ENCODE measurements at places on chromosomes 5 and 9. TPM values are rescaled to one million over a fixed set of nuclear protein-coding genes. Genes with fewer than 3 reads are reported as not detected.
A peak's percentile ranks its signal among the peaks of the same experiment; 100 is the strongest.

DNA sequence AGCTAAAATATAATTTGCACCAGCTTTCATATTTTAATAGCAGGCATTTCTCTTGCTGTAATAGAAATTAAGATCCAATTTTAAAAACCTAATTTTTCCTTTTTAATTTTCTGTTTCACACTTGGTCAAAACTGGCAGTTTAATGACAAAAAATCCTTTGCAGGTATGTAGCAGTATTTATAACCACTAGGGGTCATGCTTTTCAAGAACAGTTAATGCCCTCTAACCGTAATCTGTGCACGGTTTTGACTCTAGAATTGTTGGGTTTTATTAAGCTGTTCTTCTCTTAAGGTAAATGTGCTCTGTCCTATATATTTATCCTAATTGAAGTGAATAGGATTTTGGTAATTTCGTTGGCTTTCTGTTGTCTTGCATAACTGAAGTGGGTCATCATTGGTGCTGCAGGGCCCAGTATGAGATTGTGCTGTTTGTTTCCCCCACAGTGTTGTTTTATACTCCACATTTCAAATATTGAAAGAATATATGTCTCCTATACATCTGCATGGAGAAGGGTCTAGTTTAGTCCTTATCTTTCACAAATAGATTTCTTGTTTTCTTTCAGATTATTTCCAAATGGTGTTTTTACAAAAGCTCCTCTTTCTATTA is 107.4 kb downstream of the SCAMP1 start:
- H3K27me3 ChIP-seq: no peaks in the 10 kb centered on the region
- no peak overlapping the region for H3K4me3 ChIP-seq
- DNase-seq: peak; percentile 36
- no peak overlapping the region for H3K27ac ChIP-seq
- H3K36me3 ChIP-seq: peaks cover 11% of the 10 kb centered on the region
- no peaks in the 10 kb centered on the region for H3K4me1 ChIP-seq

Gene BHMT2
- not detected for polyA plus RNA-seq

DNA sequence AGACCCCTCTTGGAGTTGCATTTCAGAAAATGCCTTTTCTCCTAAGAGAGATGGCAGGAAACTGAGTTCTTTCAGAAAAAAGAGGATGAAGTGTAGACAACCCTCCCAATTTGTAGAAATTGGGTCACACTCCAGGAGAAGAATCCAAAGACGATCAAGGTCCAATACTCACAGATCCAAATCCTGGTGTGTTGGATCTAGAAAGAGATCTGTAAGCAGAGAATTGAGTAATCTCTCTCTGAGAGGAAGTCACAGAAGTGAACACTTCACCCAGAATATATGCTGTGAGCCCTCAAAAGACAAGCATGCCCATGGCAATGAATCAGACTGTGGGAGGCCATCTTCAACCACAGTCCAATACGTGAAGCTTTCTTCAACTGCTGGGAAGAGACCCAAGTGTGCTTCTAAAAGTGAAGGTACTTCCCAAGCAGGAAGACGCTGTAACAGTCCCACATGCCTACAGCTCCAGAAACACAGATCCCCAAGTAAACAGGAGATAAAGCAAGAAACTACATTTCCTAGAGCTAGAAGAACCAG is 182.7 kb downstream of the SMC2 start:
- H3K27me3 ChIP-seq: no peaks in the 10 kb centered on the region
- no peak overlapping the region for H3K4me3 ChIP-seq
- no peaks in the 10 kb centered on the region for H3K36me3 ChIP-seq

GRCh38 chr5:134084570-134084969 is 29.9 kb upstream of the TCF7 start:
- no peak overlapping the region for H3K4me3 ChIP-seq
- no peaks in the 10 kb centered on the region for H3K27me3 ChIP-seq
- DNase-seq: no peak
- H3K36me3 ChIP-seq: no peaks in the 10 kb centered on the region

Gene NUTM2F
- not detected for polyA plus RNA-seq

DNA sequence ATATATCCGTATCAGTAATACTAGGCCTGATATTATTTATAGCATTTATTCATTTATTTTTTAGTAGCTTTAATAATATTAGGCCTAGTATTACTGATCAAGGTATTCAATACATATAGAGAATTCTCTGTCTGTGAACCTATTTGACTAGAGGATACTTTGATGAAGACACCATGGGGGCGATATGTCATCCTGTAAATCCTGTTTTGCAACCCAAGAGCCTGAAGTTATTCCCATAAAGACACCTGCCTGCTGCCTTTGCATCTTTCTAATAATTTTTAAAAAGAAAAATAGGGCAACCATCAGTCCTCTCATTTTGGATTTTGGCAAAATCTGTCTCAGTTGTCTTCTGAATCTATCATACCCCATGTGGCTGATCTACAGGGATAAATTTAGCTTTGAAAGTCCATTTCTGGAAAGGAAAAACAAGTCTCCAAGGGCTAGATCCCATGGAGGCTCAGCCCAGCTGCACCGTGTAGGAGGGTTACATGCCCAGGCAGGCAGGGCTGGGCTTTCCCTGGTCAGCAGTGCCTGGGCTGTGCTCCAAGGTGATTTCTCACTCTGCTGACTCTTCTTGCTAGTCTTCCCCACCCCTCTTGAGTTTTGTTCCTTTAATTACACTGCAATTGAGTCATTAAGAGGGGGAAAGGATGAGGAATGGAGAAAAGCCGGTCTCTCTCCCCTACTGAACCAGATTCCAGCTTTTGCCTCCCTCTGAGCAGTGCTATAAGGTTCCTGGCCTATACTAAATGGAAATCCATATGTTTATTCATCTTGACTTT is 169.0 kb downstream of the TRIM32 start:
- H3K4me3 ChIP-seq: no peak overlapping the region
- H3K27me3 ChIP-seq: no peaks in the 10 kb centered on the region
- peaks cover 11% of the 10 kb centered on the region for H3K36me3 ChIP-seq
- no peak overlapping the region for H3K27ac ChIP-seq
- peaks cover 2% of the 10 kb centered on the region for H3K4me1 ChIP-seq

DNA sequence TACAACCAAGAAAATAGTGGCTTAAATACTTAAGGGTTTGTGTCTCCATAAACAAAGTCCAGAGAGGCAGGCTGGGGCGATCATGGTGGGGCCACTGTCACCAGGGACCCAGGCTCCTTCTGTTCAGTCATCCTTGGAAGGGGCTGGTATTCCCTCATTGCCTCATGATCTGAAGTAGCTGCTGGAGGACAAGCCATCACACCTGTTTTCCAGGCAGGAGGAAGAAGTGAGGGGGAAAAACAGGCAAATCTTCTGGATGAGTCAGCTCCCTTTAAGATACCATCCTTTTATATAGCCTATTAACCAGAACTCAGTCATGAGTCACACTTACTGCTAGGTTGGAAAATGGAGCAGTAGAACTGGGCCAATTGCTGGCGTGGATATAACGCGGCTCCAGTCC is 92.3 kb downstream of the DAP start:
- DNase-seq: no peak
- no peak overlapping the region for H3K4me3 ChIP-seq
- H3K27ac ChIP-seq: no peak overlapping the region

- peaks cover 51% of the 10 kb centered on the region for H3K36me3 ChIP-seq
- no peaks in the 10 kb centered on the region for H3K4me1 ChIP-seq
- no peak overlapping the region for H3K27ac ChIP-seq
- H3K27me3 ChIP-seq: no peaks in the 10 kb centered on the region
- no peak overlapping the region for H3K4me3 ChIP-seq
Observed at GRCh38 chr5:38931731-38932130, 85.9 kb downstream of the OSMR start.

Gene GBGT1
- polyA plus RNA-seq: 0.51 TPM

GRCh38 chr5:38541174-38541725 is 15.2 kb downstream of the LIFR start:
- H3K27ac ChIP-seq: no peak overlapping the region
- H3K27me3 ChIP-seq: no peaks in the 10 kb centered on the region

Gene CDC20B
- 0.03 TPM for polyA plus RNA-seq

DNA sequence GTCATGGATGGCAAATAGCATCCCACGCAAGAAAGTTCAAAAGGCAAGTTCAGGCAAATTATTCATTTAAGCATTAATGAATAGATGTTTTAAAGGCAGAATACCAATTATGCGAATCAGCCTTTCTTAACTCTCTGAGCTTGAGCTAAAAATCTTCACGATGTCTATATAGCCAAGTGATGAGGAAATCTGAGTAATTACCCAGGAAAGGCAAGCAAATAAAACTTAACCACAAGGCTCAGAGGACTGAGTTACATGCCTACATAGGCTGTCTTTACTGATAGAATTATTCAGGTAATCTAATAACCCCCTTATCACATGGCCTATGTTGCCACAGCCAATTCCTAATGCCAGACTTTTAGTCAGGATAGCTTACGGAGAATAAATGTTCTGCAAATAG is 120.8 kb upstream of the MTAP start:
- no peaks in the 10 kb centered on the region for H3K4me1 ChIP-seq
- no peak for DNase-seq
- peaks cover 4% of the 10 kb centered on the region for H3K27me3 ChIP-seq
- H3K27ac ChIP-seq: no peak overlapping the region
- no peaks in the 10 kb centered on the region for H3K36me3 ChIP-seq

GRCh38 chr5:157486221-157486681 is 26.2 kb downstream of the NIPAL4 start:
- H3K4me1 ChIP-seq: no peaks in the 10 kb centered on the region
- H3K27me3 ChIP-seq: no peaks in the 10 kb centered on the region
- H3K36me3 ChIP-seq: peaks cover 81% of the 10 kb centered on the region

DNA sequence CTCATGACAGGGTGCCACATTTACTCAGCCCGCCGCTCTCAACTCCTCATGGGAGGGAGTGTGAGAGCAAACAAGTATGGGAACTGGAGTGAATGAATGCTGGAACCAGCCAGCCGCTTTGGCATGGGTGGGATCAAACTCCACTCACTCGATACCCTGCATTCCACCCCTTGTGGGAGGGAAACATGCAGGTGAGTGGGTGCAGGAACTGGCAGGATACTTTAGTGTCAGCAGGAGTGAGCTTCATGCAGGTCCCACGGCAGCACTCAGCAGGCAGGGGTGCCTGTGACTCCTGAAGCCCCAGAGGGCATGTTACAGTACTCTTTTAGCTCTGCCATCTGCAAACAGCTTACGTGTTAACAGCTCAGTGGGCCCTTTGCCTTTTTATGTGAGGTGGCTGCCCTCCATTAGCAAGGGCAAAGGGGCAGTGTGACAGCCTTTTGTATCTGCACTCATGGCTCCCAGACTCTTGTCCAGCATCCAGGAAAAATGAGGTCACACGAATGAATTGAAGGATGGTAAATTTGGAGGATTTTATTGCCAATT is 433.2 kb upstream of the NMUR2 start:
- DNase-seq: no peak
- no peak overlapping the region for H3K4me3 ChIP-seq
- no peaks in the 10 kb centered on the region for H3K36me3 ChIP-seq
- no peak overlapping the region for H3K27ac ChIP-seq
- no peaks in the 10 kb centered on the region for H3K4me1 ChIP-seq
- H3K27me3 ChIP-seq: no peaks in the 10 kb centered on the region

DNA sequence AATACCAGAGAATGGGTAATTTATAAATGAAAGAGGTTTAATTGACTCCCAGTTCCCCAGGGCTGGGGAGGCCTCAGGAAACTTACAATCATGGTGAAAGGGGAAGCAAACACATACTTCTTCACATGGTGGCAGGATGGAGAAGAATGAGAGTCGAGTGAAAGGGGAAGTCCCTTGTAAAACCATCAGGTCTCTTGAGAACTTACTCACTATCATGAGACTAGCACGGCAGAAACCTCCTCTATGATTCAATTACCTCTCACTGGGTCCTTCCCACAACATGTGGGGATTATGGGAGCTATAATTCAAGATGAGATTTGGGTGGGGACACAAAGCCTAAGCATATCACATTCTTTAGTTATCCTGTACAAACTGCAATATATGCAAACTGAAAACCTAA is 609.4 kb downstream of the MTRR start:
- no peak for DNase-seq
- H3K36me3 ChIP-seq: no peaks in the 10 kb centered on the region
- no peaks in the 10 kb centered on the region for H3K4me1 ChIP-seq
- H3K27me3 ChIP-seq: no peaks in the 10 kb centered on the region
- H3K4me3 ChIP-seq: no peak overlapping the region

GRCh38 chr9:126335837-126336735 is 9.5 kb downstream of the MVB12B start:
- no peak overlapping the region for H3K27ac ChIP-seq
- H3K4me3 ChIP-seq: no peak overlapping the region
- peaks cover 4% of the 10 kb centered on the region for H3K36me3 ChIP-seq
- no peaks in the 10 kb centered on the region for H3K27me3 ChIP-seq

Gene SPINK13
- not detected for polyA plus RNA-seq

Gene AHRR
- polyA plus RNA-seq: 0.71 TPM

- no peak overlapping the region for H3K4me3 ChIP-seq
- no peak overlapping the region for H3K27ac ChIP-seq
- H3K36me3 ChIP-seq: no peaks in the 10 kb centered on the region
- no peaks in the 10 kb centered on the region for H3K4me1 ChIP-seq
- no peak for DNase-seq
Observed at GRCh38 chr9:1031951-1032601, 18.1 kb upstream of the DMRT2 start.

GRCh38 chr5:137923856-137924255 is 34.6 kb downstream of the PKD2L2 start:
- no peaks in the 10 kb centered on the region for H3K27me3 ChIP-seq
- H3K4me1 ChIP-seq: no peaks in the 10 kb centered on the region
- no peak overlapping the region for H3K4me3 ChIP-seq

GRCh38 chr5:34621277-34622097 is 34.6 kb upstream of the RAI14 start:
- peak overlapping the region; percentile 82 for H3K27ac ChIP-seq
- H3K27me3 ChIP-seq: no peaks in the 10 kb centered on the region
- no peak for DNase-seq

Gene TARS1
- polyA plus RNA-seq: 74.1 TPM

Gene F2RL2
- polyA plus RNA-seq: 29.4 TPM

DNA sequence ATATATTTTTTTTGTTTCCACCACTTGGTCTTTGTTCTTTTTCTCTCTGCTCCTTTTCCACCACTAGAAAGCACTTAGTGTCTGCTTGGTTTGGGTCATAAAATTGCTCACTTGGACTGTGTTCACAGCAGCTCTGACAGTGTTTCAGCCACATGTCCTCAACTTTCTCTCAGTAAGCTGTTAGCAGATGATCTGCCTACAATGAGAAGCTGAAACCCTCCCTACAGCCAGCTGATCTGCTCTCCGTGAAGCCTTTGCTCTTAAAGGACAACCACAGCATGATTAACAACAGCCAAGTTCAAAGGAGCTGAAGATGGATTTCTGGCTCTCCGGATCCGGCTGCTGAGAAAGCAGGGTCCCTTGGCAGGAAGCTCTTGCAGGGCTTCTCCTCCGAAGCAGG is 31.6 kb downstream of the PRLR start:
- H3K27me3 ChIP-seq: peaks cover 24% of the 10 kb centered on the region
- no peak overlapping the region for H3K4me3 ChIP-seq
- DNase-seq: no peak
- peaks cover 10% of the 10 kb centered on the region for H3K4me1 ChIP-seq
- H3K36me3 ChIP-seq: no peaks in the 10 kb centered on the region

GRCh38 chr5:15496886-15497285 is 3.1 kb upstream of the FBXL7 start:
- no peaks in the 10 kb centered on the region for H3K4me1 ChIP-seq
- H3K27ac ChIP-seq: no peak overlapping the region
- no peak overlapping the region for H3K4me3 ChIP-seq
- H3K36me3 ChIP-seq: no peaks in the 10 kb centered on the region
- no peaks in the 10 kb centered on the region for H3K27me3 ChIP-seq

- no peaks in the 10 kb centered on the region for H3K4me1 ChIP-seq
- H3K27ac ChIP-seq: no peak overlapping the region
- H3K27me3 ChIP-seq: no peaks in the 10 kb centered on the region
Observed at GRCh38 chr9:99312736-99313135, 90.7 kb downstream of the SEC61B start.

Gene TMEM8B
- polyA plus RNA-seq: 5.3 TPM

- no peaks in the 10 kb centered on the region for H3K36me3 ChIP-seq
- no peaks in the 10 kb centered on the region for H3K27me3 ChIP-seq
- H3K4me3 ChIP-seq: peak overlapping the region; percentile 100
- H3K4me1 ChIP-seq: no peaks in the 10 kb centered on the region
Observed at GRCh38 chr9:20624201-20625002, 2.1 kb upstream of the MLLT3 start.

Data from SK-N-SH (cell line).